ENCODE measurements at places on chromosomes 1 and 21. TPM values are rescaled to one million over a fixed set of nuclear protein-coding genes. Genes with fewer than 3 reads are reported as not detected.

GRCh38 chr1:193260056-193260745, 73.8 kb upstream of the B3GALT2 start:
- DNase-seq: no peak

Gene S100A7A
- not detected for polyA plus RNA-seq

DNA sequence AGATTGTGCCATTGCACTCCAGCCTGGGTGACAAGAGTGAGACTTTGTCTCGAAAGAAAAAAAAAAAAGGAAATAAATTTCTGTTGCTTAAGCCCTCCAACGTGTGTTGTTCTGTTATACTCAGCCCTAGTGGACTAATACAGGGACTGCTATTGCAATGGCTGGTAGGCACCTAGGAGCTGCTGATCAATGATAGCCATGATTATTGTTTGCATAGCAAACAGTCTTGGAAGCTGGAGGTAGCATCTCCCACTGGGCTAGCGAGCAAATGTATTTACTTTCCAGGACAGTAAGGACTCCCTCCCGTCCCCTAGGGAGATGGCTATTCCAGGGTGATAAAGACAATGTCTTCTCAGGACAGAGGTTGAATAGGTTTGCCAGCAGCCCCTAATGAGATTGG, 13.5 kb upstream of the TNFRSF8 start:
- DNase-seq: no peak

GRCh38 chr1:158251163-158251562, 3.1 kb upstream of the CD1A start:
- DNase-seq: no peak

GRCh38 chr1:228735871-228736586, 750 bp downstream of the RHOU start:
- no peak for DNase-seq

GRCh38 chr1:248416226-248416625, 13.4 kb downstream of the OR2T1 start:
- DNase-seq: no peak

DNA sequence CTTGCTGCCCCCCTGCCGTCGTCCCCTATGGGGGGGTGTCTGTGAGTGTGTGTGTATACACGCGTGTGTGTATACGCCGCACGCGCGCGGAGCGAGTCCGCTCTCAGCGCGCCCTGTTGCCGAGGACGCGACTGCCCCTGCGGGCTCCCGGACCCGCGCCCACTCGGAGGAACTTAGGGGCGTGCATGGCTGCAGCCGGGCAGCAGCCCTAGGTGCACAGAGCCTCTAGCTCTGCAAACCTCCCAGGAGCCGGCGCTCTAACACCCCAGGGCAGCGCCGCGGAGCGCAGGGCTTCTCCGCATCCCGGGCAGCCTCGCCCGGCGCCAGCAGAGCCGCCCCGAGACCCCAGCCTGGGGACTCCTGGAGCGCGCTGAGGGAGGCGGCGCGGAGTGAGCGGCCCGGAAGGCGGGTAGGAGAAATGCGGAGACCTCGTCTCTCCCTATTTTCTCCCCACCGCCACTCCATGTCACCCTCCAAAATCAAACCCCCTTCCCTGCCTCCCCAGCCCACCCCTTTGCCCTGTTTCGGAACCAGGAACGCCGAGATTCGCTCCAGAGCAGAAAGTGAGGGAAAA, 574 bp downstream of the ITPKB start:
- DNase-seq: no peak

Gene TMEM54
- polyA plus RNA-seq: 10.1 TPM

Gene GJC2
- 1.1 TPM for polyA plus RNA-seq

GRCh38 chr1:38789498-38790169, 69.9 kb downstream of the RRAGC start:
- no peak for DNase-seq

Gene OR2T2
- polyA plus RNA-seq: not detected

DNA sequence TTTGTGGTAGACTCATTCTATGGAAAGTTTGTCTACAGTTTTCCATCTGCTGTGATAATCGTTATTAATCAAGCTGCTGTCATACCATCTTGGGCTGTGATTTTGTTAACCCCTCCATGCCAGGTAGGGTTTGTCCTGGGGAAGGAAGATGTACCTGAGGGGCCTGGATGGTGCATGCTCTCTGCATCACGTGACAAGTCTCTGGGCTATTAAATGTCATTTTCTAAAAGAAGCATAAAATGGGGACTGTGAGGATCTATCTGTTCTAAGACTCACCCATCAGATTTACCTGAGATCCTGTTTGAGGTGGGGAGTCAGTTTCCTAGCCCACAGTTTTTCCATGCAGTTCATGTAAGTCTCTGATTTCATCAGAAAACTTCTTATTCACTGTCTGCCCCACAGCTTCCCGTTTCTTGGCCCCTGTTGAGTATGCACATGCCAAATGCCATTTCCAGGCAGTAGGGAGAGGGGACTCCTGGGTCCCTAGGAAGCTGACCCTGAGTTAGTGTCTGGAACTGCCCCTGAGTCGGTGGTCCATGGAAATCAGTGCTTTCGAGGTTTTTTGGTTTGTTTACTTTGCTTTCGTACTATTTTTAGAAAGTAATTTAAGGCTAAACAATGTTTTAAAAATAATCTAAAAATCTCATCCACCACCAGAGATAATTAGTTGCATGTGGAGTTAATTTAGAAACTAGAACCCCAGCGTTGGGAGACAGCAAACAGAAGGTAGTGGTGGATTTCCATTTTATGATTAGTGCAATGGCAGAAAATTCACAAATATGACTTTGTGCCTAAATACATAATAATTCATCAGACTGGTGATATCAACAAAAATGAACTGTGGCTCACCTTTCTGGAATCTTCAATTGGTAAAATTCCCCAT, 46.7 kb downstream of the ZBTB18 start:
- DNase-seq: no peak

- no peak for DNase-seq
These were observed 357.1 kb downstream of the OMA1 start for GRCh38 chr1:58189453-58189852.

DNA sequence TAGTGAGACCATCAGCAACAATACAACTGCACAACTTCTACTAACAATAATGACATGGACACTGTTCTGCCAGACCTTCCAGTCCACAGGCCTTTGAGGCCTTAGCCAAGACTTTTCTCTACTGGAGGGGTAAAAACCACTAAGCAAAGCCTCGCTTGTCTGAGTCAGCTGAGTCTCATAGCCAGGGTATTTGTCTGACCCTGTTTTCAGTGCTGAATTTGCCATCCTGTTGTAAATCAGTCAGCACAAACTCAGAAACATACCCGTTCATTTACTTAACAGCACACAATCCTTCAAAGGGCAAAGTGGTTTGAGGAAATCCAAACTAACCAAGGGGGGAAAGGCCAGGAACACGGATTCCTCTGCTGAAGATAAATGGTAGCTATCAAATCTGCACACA, 537.8 kb downstream of the SMYD3 start:
- peak; percentile 61 for DNase-seq

DNA sequence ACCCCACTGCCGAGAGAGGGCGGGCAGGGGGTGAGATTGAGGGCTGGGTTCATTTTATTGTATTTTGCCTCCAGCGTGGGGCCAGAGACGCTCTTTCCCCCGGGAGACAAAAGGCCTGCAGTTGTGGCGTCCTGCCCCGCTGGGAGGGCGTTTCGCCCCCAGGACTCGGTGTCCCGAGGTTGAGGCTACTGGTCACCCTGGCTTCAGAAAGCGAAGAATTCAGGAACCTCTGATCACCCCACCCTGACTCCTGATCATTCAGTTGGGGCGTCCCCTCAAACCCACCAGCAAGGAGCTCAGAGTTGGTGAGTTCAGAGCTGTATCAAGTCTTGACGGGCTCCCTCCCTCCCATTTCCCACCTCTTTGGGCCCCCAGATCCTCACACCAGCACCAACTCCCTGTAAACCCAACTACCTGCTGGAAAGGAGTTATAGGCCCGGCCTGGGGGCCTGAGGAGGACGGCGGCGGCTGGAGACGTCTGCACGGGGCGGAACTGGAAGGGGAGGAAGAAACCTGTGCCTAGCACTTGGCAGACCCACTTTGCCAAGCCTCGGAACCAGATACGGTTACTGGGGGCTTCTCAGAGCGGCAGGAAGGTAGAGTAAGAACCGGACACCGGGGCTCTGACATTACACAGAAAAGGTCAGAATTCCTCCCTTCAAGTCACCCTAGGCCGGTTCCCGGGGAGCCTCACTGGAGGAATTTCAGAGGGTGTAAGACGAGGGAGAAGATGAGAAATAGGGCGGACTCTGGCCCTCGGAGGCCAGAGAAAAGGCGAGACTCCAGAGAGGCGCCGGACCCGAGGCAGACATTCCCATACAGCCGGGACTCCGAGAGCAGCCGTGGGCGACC, 761 bp upstream of the PAX7 start:
- DNase-seq: no peak

DNA sequence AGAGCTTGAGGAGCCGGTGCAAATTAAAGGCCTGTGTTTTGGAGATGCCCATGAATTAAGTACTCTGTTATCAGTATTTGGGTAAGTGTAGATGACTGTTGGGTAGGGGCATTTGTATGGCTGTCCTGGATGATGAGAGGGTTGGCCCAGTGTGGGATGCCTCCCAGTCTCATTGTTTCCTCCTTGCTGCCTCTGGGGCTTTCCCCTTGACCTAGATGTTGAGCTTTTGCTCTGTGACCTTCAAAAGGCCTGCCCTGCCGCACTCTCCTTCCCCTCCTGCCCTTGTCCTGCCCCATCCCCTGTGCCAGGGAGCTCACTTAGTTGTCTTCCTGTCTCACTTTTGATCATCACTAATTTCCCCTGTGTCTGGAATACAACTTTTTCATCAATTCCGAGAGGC, 10.0 kb downstream of the GALNT2 start:
- no peak for DNase-seq

DNA sequence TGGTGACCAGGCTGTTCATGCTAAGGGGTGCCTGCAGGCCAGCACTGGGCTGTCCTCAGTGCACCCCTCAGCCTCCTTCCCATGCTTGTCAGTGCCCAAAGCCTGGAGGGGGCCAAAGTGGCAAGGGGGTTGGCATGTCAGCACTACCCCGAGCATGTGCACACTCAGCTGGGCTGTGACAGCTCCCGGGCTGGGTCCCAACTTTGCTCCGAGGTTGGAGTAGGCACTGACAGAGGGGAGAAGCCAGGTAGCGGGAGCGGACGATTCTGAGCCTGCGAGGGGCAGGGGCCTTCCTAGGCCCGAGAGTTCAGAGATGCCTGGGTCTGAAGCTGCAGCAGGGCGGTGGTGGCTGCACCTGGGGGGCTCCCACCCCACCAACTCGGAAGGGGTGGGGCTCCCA, 119.0 kb downstream of the MAST2 start:
- no peak for DNase-seq

- DNase-seq: no peak
These were observed 4.7 kb downstream of the RGS8 start for GRCh38 chr1:182679684-182680083.

GRCh38 chr1:12764016-12764415, 9.5 kb upstream of the PRAMEF12 start:
- DNase-seq: no peak

Gene C1QB
- polyA plus RNA-seq: 8.3 TPM

GRCh38 chr21:39938086-39938625, 70.9 kb downstream of the PCP4 start:
- peak; percentile 23 for DNase-seq

GRCh38 chr1:46364612-46365011, 24.0 kb downstream of the NSUN4 start:
- DNase-seq: no peak

DNA sequence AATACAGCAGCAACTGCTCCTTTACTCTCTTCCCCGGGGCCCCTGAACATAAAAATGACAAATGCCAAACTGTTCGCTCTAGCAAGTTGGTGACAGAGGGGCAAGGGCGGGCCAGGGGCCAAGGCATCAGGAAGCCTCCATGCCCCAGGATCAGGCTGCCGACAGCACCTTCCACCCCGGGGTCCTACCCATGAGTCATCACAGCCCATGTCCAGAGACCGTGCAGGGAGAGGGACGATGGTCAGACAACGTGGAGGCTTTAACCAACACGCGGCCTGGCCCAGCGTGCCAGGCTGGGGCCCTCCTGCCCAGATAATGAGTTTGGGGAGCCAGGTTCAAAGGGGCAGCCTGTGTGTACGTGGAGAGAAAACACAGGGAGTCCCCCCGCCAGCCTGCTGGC, 90.5 kb downstream of the CASZ1 start:
- DNase-seq: no peak

Gene HEYL
- polyA plus RNA-seq: 24.8 TPM

DNA sequence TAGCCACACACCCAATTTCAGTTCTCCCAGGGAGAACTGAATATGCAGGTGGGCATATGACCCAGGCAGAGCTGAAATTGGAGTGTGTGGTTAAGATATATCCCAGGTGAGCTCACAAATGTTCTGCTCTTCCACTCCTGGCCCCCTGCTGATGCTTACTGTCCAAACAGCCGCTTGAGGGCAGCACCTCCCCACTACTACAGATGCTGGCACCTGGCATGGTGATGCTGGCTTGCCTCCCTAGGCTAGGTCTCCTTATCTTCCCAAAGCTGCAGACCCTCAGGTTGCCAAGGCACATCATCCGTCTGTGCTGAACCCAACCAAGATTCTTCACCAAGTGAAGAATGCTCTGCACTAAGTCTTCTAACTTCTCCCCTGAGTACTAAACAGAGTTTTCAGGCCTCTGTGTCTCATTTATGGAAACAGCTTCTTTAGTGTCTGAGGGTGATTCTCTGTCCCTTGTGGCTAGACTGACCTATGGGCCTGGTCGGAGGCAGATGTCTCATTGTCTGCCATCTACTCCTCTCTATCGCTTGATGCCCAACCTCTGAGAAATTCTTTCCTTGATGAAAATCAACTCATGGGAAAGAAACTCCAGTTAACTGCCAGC, 27.2 kb downstream of the XCL1 start:
- DNase-seq: no peak

- DNase-seq: no peak
These were observed 8.6 kb downstream of the TNFRSF18 start for GRCh38 chr1:1197551-1198422.

- DNase-seq: no peak
These were observed 197.6 kb downstream of the CAMTA1 start for GRCh38 chr1:6982860-6983259.

Gene ATP1A4
- polyA plus RNA-seq: 0.26 TPM

Gene C1orf226
- polyA plus RNA-seq: 18.0 TPM

DNA sequence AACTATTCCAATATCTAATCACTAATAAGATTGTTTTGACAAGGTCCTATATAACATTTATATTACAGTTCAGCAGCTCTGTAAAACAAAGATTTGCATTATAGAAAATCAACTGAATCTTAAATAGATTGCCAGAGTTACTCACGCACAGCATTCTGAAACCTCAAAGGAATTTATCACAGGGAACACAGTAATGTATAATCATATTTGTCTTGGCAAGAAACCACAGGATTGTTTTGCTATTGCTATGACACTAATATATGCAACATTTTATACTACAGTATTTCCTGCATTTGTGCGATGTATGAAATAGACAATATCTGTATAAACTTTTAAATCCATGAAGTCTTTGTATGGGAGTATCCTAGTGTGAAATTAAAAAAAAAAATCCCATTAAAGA, 101.4 kb downstream of the PLPPR5 start:
- DNase-seq: no peak

GRCh38 chr1:44842486-44842861, 579 bp downstream of the PTCH2 start:
- no peak for DNase-seq

Gene C2CD4D
- polyA plus RNA-seq: 0.35 TPM

- DNase-seq: no peak
These were observed 50.8 kb upstream of the COL24A1 start for GRCh38 chr1:86207323-86207722.

Gene CYP4A22
- polyA plus RNA-seq: 6.3 TPM

Measured in renal pelvis (tissue), 12 donors.